ENCODE measurements at places on chromosomes 1 and 21.

- peak; percentile 95 for ATAC-seq
Measured at GRCh38 chr1:227759341-227760300, 24.4 kb downstream of the SNAP47 start.

GRCh38 chr1:63877021-63877767, 103.4 kb downstream of the ROR1 start:
- no peak for ATAC-seq

GRCh38 chr1:20348326-20348915, 57.7 kb downstream of the VWA5B1 start:
- ATAC-seq = no peak

DNA sequence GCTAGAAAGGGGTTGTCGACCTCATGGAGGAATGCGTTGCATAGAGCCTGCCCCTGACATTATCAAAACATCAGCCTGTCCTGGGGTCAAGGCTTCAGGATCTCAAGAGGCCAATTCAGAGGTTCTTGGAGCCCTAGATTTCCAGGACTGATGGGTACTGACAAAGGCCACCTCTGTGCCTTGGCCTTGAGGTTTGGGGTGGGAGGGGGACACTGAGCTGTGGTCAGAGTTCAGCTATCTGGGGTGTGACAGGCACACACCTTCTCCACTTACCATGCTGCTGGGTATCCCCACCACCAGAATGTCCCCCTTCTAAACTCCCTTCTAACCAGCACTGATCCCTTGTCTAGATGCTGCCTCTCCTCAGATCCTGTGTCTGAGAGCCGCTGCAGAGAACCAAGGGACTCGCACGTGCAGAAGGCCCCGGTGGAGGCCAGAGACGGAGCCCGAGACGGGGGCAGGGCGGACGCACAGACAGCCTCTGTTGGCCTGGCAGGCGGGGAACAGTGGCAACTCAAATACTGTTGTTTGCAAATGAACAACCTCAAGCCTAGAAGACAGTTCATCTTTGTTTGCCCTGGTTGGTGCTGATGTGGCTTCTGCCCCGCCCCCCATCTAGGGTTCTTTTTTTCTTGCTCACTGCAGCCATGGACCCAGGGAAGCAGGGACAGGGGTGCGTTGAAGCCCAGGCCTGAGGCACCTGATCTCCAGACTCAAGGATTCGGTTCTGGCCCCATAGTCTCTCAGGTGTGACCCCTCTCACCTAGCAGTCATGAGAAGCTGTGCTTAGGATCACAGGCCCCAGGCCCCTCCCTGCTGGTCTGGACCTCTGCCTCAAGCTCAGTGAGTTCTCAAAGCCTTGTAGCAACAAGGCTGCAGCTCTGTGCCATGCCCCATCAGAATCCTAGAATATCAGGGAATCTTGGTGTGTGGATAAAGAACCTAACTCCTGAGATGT, 28.1 kb upstream of the CSF1 start:
- no peak for ATAC-seq

GRCh38 chr1:192737306-192737705, 71.5 kb upstream of the RGS2 start:
- no peak for ATAC-seq

DNA sequence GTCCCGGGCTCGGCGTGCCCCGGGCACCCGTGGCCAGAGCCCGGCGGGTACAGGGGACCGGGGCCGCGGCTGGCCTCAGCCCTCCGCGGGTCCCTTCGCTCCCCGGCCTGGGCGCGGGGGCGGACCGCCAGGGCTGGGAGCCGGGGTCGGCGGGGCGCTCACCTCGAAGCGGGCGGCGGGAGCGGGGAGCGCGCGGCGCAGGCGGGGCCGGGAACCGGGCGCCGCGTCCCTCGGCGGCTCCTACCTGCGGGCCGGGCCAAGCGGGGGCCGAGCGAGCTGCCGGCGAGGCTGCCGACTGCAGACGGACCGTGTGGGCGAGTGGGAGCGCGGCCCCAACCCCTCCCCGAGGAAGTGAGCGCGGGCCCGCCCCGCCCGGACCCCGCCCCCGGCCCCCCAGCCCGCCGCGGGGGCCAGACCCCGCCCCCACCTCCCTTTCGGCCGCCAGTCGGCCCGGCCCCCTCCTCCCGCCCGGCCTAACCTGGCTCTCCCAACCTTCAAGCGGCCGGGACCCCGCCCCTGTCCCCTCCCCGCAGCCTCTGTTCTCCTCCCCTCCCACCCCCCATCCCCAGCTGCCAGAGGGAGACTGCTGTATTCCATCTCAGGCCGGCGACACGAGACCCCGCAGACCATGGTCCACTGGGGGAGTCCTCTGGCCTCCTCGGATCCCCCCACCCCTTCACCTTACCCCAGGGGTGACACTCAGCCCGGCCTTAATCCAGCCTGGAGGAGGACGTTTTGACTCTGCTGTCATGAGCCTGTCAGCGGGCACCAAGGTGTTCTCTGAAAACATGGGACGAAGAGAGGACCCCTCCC, at the start of gene FHL3:
Gene FHL3 (minus strand): TSS at position 320 of the 813 bp plus-strand sequence. CDS start 6,102 bp downstream, outside the sequence.
- ATAC-seq = peak; percentile 29

- no peak for ATAC-seq
Measured at GRCh38 chr1:91121366-91121765, 99.5 kb upstream of the ZNF644 start.

- no peak for ATAC-seq
Measured at GRCh38 chr1:60413091-60413490, 339.5 kb upstream of the C1orf87 start.

GRCh38 chr1:234170067-234170466, 203.2 kb upstream of the COA6 start:
- no peak for ATAC-seq

DNA sequence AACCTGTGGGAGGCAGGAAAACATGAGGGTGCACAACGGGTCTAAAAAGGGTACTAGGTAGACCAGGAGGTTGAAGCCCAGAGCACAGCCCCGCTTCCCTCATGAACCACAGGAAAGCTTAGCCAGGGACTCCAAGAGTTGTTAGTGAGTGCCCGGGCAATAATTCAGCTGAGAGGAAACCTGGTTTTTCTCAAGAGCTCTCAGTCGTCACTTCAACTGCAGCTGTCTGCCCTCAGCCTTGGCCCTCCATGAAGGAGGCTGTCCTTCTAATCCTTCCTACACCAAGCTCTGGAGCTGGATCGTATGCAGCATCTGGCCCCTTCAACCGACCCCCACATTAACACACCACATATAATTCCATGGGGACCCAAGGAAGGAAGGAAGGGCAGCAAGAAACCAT, 77.0 kb upstream of the BACE2 start:
- ATAC-seq = no peak

DNA sequence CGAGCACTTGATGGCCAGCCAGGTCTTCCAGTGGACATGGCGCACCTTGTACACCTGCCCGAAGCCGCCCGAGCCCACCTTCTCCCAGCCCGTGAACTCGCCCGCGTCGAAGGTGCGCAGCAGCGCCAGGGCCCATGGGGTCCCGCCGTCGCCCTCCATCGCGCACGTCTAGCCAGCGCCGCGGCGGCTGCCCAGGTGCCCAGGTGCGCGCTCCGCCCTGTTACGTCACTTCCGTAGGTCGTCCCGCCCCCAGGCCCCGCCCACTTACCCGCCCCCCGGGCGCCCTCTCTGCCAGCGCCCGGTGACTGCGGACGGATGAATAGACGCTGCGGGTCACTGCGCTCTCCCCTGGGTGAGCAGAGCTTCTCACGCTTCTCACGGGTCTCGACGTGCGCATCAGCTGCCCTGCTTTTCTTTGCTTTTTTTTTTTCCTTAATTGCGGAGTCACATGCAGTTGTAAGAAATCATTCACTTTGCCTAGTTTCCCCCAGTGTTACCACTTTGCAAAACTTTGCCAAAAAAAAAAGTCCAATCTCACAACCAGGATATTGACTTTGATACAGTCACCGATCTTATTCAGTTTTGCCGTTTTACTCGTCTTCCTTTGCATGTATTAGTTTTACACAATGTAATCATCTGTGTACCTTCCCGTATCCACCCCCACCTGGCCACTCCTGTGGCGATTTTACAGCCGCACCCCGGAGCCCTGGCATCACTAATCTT, at the start of gene RIPK4:
Gene RIPK4 (minus strand): TSS at position 170 of the 723 bp plus-strand sequence. CDS start 11 bp downstream, at position 159.
- peak; percentile 61 for ATAC-seq

DNA sequence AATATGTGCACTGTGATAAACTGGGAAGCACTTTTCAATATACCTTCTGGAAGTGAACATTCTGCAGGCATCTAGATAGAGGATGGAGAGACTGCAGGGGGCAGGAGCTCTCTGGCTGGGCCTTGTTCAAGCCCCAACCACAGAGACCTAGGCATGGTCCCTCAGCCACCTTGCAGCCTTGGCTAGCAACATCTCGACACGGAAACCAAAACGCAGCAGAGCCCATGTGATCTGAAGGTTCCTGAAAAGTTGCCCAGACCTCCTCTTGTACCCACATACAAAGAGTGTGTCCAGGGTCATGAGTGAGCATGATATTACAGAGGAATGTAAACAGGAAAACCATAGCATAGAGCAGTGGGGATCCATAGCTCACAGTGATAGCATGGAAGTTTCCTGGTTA, 33.1 kb upstream of the SAMD11 start:
- ATAC-seq = no peak

- ATAC-seq = no peak
Measured at GRCh38 chr1:117433943-117434342, 66.7 kb downstream of the MAN1A2 start.

- ATAC-seq = no peak
Measured at GRCh38 chr21:45164838-45165237, 90.5 kb downstream of the ADARB1 start.

DNA sequence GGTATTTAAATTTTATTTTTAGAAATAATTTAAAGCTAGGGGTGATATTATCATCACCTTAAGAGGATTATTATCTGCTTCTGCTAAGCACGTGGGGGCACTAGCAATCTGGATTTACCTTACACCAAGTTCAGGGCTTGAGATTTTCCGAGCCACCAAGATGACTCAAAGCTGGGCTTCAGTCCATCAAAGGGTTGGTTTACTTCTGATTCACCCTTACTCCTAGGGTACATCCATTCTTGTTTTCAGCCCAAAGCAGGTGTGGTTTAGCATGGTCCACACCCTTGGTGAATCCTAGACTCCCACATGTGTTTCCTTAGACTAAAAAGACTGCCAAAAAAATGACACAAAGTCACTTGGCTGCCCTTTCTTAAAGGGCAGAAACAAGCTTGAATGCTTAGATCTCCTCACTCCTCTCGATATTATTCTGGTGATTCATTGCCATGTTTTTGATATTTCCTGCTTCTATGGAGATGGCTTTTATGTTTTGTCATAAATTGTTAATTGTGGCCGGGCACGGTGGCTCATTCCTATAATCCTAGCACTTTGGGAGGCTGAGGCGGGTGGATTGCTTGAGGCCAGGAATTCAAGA, 9.8 kb upstream of the PRSS38 start:
- peak; percentile 96 for ATAC-seq

DNA sequence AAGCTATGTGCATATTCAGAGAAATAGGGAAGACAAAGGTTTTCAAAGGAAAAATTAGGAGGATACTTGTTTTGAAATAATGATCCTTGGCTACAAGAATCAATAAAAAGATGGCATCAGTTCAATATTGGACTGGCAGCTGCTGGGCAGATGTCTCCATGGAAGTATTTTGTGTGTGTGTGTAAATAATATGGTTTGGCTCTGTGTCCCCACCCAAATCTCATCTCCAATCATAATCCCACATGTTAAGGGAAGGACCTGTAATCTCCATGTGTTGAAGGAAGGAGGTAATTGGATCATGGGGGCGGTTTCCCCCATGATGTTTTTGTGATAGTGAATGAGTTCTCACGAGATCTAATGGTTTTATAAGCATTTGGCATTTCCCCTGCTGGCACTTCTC, 40.4 kb upstream of the LRRC7 start:
- no peak for ATAC-seq

DNA sequence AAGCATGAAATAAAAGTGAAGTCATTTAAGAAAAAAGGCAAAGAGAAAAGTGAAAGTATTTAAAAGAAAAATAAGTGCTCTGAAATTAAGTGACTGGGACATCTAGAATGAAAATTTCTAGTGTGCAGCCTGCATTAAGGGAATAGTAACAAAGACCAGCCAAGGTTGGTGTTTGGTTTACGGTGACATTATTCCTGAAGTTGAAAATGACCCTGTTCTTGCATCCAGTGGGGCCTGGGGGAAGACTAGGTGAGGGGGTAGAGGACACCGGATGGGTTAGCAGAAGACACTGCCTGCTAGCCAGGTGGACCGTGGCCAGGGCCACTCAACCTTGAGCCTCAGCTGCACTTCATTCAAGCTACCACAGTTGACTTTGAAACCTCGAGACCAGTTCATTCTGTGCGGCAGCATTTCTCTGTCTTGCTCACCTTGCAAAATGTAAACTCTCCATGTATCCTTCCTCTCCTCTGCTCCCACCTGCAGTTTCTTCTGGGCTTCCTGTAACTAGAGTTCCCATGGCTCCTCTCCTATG, 14.3 kb upstream of the KCNK1 start:
- peak; percentile 26 for ATAC-seq

DNA sequence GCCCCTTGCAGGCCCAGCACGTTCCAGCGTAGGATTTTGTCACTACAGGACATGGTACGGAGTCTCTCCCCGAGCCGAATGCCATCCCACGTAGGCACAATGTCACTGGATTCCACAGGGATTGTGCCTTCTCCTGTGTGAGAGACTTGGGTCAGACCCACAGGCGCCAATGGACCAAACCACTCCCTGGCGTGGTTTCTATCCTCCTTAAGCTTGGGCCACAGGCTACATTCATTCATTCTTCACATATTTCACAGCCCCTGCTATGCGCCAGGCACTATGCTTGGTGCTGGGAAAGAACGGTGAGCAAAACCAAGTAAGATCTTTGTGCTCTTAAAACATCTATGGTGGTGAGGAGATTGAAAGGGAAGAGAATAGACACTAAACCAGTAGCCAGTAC, 18.7 kb downstream of the CHRNB2 start:
- no peak for ATAC-seq

Measured in SK-N-SH treated with all-trans-retinoic acid at 6 μM for 48 hours (cell line).